Hippocampal formation (tissue), 2 donors: ENCODE measurements at places on chromosomes 12 and 14.
A peak's percentile ranks its signal among the peaks of the same experiment; 100 is the strongest.

- peak; percentile 69 for DNase-seq
These were observed 52.0 kb downstream of the KCNMB4 start for GRCh38 chr12:70418101-70418500.

GRCh38 chr12:106141003-106141402, 2.2 kb upstream of the NUAK1 start:
- DNase-seq: no peak

DNA sequence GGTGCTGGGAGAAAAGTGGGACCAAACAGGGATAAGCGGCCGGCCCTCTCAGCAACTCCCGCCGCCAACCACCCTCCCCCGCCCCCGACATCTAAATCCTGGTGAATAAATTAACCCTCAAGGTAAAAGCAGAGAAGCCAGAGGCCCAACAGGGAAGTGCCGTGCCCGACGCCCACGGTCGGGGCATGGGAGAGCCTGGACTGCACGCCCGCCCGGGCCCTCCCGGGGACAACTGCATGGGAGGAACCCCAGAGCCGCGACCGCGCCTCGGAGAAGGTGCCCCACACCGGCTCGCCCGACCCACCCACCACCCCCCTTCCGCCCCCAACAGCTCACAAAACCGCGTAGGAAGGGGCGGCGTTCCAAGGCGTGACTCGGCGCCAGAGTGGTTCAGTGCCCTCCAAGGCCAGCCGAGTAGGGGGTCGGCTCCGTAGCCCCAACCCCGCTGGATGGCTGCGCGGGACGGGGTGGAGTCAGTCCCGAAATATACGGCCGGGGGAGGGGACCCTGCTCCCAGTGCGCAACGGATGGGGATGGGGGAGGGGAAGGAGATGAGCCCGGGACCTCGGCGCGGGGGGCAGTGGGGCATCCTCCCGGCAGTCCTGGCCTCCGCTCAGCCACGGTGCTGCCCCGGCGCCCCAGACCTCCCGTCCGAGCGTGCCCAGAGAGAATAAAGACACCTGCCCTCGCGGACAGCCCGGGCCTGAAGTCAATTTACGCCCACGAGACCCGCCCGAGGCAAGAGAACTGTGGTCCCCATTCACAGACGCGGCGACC, 732 bp downstream of the SLC25A29 start:
- no peak for DNase-seq

- DNase-seq: no peak
These were observed 9.3 kb upstream of the PTHLH start for GRCh38 chr12:27981874-27982273.

- DNase-seq: no peak
These were observed 80.9 kb upstream of the OTX2 start for GRCh38 chr14:56891226-56891625.

DNA sequence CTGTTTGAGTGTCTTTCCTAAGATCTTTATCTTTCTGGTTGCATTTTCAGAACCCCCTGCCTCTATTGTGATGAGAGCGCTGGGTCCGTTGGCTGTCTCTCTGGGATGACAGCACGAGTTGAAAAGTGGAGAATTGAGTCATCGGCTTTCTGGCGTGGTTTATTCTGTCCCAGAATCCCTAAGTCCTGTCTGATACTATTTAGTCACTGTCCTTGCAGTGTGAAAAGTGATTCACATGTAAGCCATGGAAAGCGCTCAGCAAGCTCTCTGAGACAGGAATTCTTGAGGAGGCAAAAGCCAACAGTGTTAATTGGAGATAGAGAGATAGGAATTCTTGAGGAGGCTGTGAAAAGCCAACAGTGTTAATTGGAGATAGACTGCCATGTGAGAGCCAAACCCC, 121.7 kb downstream of the CHST11 start:
- no peak for DNase-seq

GRCh38 chr12:114506651-114507050, 100.7 kb upstream of the TBX5 start:
- no peak for DNase-seq

DNA sequence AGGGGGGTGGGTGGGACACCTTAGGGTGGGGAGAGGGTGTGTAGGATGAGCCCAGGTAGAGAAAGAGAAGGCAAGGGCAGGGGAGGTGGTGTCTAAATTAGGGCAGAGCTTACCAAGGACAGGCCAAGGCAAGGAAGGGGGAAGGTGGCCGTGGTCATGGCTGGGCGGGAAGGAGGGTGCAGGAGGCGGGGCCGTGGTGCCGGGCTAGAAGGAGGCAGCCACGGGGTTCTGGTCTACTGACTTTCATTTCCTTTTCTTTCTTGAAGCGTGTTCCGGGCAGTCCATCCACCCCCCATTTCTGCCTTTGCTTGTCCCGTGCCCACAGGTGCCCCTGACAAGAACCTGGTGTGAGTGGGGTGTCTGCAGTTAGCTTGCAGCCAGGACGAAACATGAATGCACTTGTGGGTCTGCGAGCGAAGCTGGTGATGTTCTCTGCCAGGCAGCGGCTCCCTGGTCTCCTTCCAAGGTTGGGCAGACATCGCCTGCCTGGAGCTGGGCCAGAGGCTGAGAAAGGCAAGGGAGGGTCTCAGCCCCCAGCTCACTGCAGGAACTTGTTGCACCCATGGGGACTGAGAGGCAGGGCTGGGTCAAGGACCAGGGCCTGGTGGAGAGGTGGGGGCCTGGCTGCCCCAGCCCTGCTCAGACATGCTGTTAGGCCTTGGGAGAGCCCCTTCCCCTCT, 58.2 kb downstream of the KIF26A start:
- no peak for DNase-seq

DNA sequence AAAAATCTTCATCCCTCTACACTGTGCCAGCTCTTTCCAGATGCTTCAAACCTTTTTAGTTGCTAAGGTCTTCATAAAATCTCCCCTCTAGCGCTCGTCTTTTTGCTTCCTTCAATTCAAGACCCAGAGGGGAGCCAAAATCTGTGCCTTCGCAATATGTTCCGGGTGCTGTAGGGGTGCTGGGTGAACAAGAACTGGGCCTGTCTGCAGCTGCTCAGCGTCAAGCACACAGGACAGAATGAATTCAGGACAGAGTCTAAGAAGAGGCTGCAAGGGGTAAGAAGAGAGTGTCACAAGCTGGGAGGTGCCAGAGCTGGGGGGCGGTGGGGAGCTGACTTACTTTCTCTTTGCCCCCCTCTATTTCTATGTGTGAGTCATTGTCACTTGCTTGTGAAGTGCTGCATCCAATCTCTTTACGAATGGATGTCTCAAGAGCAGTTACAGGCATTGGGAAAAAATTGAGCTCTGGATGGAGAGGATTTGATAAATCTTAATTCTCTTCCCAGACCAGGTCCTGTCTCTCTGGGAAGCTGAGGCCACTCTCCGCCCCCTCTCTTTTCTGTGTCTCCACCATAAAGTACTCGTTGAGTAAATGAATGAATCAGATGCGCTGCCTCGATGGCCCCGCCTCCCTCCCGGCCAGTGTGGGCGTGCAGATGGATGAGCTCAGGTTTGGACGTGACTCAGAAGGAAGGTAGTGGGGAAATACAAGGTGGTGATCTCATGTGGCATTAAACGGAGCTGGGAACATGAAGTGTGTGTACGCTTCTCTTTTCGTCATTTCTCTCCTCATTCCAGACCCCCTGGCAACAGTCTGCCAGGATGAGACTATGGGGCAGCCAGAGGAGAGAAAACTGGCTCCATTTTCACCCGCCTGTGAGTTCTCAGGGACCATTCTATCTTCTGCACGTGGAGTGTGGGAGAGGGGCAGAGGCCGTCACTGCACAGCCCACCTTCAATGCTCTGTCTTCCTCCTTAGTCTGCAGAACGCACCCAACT, 91.3 kb downstream of the TSPAN9 start:
- DNase-seq: no peak

- DNase-seq: peak; percentile 62
These were observed 12.8 kb downstream of the BAG5 start for GRCh38 chr14:103549361-103550311.

DNA sequence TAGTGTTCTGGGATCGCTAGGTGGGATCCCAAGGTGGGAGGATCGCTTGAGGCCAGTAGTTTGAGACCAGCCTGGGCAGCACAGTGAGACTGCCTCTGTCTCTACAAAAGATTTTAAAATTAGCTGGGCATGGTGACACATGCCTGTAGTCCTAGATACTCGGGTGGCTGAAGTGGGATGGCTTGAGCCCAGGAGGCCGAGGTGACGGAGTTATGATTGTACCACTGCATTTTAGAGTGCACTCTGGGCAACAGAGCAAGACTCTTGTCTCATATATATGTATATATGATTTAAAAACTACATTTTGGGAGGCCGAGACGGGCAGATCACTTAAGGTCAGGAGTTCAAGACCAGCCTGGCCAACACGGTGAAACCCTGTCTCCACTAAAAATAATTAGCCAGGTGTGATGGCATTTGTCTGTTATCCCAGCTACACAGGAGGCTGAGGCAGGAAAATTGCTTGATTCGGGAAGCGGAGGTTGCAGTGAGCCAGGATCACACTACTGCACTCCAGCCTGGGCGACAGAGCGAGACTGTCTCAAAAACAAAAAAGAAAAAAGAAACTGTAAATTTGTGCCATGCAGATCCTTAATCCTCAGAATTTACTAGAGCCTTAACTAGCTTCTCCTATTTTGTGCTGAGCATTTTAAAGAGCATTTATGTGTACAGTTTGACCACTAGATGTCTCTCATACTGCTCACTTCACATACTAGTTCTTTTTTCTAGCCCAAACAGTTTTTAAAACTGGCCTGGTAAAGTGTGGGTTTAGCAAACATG, 114.8 kb downstream of the MON2 start:
- peak; percentile 87 for DNase-seq

DNA sequence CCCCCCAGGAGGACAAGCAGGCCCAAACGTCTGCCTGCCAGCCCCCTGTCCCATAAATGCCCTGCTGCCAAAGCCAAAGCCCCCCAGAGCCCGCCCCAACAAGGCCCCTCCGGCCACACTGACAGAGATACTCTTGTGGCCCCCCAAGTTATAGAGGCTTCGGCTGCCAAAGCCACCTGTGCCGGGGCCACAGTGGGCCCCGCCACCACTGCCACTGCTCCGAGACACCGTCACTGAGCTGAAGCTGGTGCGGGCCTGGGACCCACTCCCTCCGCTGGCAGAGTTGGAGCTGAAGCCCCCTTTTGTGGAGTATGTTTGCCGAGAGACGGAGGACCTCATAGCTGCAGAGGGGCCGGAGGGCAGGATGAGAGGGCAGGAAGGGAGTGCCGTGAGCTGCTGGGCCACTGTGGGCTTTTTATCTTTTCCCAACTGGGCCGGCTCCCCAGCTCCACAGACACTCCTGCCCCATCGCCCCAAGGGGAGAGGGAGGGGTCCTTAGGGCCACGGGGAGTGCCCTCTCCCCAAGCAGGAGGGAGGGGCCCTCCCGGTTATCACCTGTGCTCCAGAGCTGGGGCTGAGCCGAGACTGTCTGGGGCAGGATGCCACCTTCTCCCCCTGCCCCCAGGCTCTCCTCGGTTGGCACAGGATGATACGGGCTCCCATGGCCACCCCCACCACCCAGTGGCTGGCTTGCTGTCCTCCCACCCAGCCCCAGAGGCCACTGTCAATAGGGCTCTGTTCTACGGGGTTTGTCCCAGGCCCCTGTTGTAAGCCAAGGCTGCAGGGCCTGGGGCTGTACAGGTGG, at the start of gene KRT79:
Gene KRT79, minus strand, starts transcription at position 390 of the 805 bp plus-strand sequence. Its CDS starts 51 bp downstream, at position 339.
- DNase-seq: no peak

DNA sequence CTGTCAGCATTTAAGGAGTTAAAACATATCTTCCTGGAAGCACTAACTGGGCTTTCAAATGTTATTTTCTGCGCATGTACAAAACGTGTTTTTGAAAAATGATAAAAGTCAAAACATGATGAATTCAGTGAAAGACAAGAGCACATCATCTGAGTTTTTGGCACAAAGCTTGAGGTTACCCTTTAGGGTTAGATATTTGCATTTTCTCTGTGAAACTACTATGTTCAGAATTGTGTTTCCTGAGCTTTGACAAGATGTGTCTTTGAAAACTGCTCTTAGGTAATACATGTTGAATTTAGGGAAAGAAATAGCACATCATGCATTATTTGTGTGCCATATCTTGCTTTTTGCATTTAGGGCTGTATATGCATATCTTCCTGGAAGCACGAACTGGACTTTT, 79.0 kb downstream of the ASCL4 start:
- no peak for DNase-seq

DNA sequence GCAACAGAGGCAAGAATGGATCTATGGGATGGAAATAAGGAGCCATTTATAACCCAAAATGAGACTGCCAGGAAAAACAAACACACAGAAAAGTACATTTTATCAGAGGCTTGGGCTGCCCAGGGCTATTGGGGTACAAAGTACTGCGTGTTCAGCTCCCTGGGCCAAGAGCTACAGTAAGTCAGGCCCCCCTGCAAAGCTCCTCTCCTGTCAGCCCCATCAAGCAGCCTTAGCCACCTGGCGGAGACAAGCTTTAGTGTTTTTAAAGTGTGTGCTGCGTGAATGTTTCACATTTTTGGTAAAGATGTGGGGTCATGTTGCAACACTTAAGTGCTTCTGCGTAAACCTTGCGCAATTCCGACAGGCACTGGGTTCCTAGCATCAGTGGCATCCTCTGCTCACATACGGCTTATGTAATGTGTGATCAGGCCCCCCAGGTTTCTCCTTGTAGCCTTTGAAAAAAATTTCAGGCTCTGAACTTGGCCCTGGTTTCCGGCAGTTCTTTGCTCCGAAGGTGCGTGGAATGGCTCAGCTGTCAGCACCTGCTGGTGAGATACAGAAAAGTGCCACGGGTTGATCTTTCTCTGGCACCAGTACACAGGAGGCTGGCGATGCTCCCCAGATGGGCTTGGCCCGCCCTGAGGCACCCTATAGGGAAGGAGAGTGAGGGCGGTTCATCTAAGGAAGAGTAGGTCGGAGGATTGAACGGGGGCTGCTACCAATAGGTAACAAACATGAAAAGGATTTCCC, 198.7 kb upstream of the EEA1 start:
- no peak for DNase-seq

- DNase-seq: peak; percentile 83
These were observed 2.6 kb downstream of the ITPK1 start for GRCh38 chr14:93112891-93113677.

- no peak for DNase-seq
These were observed 456.9 kb downstream of the NRXN3 start for GRCh38 chr14:78627114-78627513.

DNA sequence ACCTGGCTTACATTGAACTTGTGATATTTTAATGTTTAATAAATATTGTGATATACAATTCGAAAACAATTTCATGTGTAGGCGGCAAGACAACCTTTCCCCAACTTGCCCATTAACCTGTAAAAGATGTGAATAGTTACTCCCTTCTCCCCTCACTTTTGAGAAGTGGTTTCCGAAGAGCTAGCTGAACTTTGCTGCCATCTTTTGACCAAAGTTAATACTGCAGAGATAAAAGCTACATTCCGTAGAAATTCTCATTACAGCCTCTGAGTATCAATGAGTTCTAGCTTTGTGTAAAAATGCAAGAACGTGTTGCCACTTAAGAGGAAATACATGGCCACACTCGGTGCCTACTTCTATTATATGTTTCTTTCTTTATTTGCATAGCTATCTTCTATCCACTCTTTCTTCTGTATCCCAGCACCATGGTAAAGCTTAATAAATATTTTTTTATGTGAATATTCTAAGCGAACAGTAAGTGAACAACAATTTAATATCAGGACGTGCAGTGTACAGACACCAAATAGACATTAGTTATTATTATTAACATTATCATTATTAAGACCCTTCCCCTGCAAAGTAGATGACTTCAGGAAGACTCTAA, 105.1 kb upstream of the TMEM260 start:
- no peak for DNase-seq

- no peak for DNase-seq
These were observed 163.3 kb upstream of the SLC38A2 start for GRCh38 chr12:46535907-46536306.
